Osteocyte (in vitro differentiated cells): ENCODE measurements at places on chromosomes 5 and 9. TPM values are rescaled to one million over a fixed set of nuclear protein-coding genes. Genes with fewer than 3 reads are reported as not detected.

PIP5K1B gene
- not detected in 2 replicates for total RNA-seq

PCDHGA4 gene
- 0.27 and 0.47 TPM in 2 replicates for total RNA-seq

PRR16 gene
- total RNA-seq: 18.3 and 20.9 TPM in 2 replicates

TRUB2 gene
- 27.0 and 27.3 TPM in 2 replicates for total RNA-seq

PHYKPL gene
- 70.2 and 71.3 TPM in 2 replicates for total RNA-seq

OGN gene
- 3.9 and 5.5 TPM in 2 replicates for total RNA-seq

PLPPR1 gene
- total RNA-seq: not detected in 2 replicates

ADAMTS2 gene
- total RNA-seq: 10.7 and 12.2 TPM in 2 replicates

CDH9 gene
- not detected in 2 replicates for total RNA-seq

ROPN1L gene
- total RNA-seq: not detected in 2 replicates

CTSV gene
- 0.18 and 0.21 TPM in 2 replicates for total RNA-seq

PCDH12 gene
- total RNA-seq: not detected in 2 replicates

CDX1 gene
- 0.71 and 1.0 TPM in 2 replicates for total RNA-seq

CCDC152 gene
- total RNA-seq: not detected in 2 replicates
